Jurkat, Clone E6-1 (cell line): ENCODE measurements at places on chromosomes 5 and 9.

GRCh38 chr5:109484597-109484996, 74.8 kb upstream of the PJA2 start:
- DNase-seq: no peak

- DNase-seq: no peak
These were observed 65.0 kb downstream of the PKD2L2 start for GRCh38 chr5:137954131-137954879.

DNA sequence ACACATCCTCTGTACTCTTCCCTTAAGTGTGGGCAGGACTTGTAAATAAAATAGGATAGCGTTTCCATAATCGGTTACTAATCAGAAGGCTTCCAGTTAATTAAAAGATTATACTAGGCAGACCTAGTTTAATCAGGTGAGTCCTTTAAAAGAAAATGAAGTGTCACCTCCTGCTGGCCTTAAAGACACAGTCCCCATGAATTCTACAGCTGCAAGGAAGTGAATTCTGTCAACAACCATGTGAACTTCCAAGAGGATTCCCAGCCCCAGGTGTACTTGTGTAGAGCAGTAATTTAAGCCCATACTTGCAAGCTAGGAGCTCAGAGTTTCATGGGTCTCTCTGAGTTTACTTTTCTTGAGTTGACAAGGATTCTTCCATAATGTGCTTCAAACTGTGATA, 918.3 kb downstream of the DTWD2 start:
- no peak for DNase-seq

GRCh38 chr5:154829589-154830218, 20.7 kb downstream of the FAXDC2 start:
- DNase-seq: peak; percentile 39

GRCh38 chr9:89353989-89354388, 35.7 kb downstream of the SECISBP2 start:
- DNase-seq: no peak

- no peak for DNase-seq
These were observed 519.0 kb downstream of the CAAP1 start for GRCh38 chr9:26373616-26374015.

DNA sequence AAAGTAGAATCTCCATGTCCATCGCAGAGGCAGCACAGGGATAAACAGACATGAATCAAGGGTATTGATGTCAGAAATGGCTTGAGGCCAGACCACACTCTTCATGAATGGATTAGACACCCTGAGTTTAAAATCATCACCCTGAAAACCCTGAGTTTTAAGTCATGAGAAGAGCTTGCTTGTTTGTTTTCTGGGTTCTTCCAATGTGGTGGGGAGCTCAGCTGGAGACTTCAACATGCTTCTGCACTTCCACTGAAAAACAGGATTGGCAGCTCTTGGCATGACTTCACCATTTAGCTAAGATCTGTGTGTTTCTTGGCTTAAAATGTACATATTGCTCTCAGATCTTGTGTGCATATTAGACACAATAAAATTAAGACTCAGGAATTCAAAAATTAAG, 9.8 kb downstream of the GCNT4 start:
- no peak for DNase-seq

DNA sequence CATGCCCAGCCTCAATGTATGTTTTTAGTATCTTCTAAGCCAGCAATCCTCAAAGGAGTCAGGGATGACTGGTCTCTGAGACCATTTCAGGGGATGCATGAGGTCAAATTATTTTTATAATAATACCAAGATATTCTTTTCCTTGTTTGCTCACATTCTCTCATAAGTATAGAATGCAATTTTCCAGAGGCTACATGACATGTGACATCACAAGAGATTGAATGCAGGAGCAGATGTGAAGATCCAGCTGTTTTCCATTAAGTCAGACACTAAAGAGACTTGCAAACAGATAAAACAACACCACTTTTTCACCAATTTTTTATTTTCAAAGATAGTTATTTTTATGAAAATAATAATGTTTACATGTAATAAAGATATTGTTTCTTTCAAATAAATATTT, 22.0 kb upstream of the FREM1 start:
- no peak for DNase-seq

GRCh38 chr5:148810823-148811222, 15.6 kb upstream of the ADRB2 start:
- DNase-seq: no peak

DNA sequence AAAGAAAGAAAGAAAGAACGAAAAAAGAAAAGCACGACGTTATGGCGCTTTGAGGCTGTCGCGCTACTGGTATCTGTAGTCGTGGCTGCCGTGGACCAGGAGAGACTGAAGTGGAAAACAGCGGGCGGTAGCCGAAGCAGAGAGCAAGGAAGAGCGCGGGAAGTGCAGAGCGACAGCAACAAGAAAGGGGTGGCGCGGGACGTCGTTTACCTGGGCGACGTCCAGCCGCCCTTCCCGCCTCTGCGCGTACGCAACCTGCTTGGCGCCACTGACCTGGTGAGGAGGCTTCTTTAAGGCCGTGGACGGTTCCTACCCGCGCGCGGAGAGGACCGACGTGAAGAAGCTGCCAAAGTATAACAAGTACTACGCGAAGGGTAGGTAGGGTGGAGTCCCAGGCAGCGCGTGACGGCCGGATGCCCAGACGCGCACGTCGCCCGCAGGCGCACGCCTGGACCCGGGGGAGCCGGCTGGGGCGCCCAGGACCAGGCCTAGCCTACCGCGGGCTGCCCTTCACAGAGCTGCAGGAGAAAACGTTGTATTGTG, 15.4 kb downstream of the CCL28 start:
- DNase-seq: no peak

DNA sequence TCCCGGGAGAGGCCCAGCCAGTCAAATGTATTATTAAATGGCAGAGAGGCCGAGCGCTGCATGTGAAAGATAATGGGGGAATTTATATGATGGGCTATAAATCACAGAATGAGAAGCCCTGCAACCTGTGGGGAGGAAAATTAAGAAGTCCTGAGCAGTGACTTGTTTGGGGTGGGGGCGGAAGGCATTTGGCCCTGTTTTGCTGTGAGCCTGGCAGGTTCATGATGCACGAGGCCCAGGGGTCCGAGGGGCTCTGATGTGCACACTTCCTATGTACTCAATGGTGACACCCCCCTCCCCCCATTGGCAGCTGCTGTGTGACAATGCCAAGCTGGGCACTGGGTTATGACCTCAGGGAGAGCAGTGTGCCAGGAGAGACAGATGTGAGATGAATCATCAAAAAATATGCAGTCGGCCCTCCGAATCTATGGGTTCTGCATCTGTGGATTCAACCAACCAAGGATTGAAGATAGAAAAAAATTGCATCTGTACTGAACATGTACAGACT, 13.7 kb upstream of the DAB2IP start:
- no peak for DNase-seq

GRCh38 chr5:65762234-65762633, 40.2 kb downstream of the NLN start:
- no peak for DNase-seq

GRCh38 chr5:176883700-176884570, 15.2 kb downstream of the HK3 start:
- no peak for DNase-seq

DNA sequence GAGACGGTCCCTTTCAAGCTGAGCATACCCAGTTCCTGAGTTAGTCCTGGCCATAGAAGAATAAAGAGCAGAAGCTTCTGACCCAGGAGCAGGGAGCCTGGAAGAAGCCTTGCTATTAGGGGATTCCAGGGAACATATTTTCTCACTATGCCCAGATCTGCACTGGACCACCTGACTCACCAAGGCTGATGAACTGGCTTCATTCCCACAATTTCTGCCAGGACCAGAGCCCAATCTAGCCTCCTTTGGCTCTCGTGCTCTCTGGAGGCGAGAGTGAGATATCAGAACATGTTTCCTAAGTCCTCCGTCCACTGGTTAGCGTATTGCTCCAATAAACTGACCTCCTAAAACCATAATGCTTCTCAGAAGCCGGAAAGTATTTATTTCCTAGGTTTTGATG, 9.9 kb downstream of the GABBR2 start:
- DNase-seq: no peak

GRCh38 chr5:92518318-92518904, 1062.6 kb downstream of the NR2F1-AS1 start:
- DNase-seq: peak; percentile 29
